ENCODE measurements at places on chromosomes 2 and 18.

GRCh38 chr2:236614551-236614950 is 44.9 kb downstream of the ACKR3 start:
- no peak for DNase-seq

- no peak for DNase-seq
These were observed 258.3 kb downstream of the L3MBTL4 start for GRCh38 chr18:6156446-6156845.

DNA sequence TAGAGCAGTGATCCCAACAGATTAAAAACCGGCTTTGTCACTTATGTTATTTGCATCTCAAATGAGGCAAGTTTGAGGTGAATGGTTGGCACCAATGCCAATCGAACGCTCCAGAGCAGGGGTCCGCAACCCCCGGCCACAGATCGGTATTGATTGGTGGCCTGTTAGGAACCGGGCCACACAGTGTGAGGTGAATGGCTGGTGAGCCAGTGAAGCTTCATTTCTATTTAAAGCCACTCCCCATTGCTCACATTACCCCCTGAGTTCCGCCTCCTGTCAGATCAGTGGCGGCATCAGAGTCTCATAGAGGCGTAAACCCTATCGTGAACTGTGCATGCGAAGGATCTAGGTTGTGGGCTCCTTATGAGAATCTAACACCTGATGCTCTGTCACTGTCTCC is 132.0 kb downstream of the TMEM182 start:
- DNase-seq = no peak

DNA sequence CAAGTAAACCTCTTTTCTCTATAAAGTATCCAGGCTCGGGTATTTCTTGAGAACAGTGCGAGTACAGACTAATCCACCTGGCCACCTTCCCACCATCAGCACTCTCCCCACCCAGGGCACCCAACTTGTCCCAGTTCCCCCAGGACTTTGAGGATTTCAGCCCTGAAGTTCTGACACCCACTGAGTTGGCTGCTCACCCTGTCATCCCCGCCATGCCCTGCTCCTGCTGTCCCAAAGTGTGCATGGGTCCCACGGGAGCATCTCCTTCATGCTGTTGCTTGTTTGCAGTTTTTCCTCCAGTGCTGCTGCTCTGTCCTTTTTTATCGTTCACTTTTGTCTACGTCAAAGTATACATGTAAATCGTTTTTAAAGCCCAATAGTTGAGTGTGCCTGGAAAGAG is 273.9 kb downstream of the PHLPP1 start:
- DNase-seq = no peak

- DNase-seq = peak; percentile 44
These were observed 8.0 kb downstream of the ALPI start for GRCh38 chr2:232463701-232464543.

DNA sequence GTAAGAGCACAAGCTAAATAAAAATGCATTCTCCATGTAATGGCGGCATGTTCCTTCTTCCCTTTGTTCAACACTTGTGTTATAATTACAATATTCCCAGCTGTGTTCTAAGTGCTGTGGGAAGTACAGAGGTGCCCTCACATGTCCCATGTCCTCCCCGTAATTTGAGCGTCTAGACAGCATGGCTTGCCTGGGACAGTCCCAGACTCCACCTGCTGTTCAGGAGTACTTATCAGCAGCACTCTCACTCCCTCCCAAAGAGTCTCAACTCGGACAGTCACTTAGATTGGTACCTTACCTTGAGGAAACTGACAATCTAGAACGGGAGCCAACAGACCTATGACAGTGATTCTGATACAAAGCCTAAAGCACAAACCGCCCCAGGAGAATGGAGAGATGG is 370.5 kb downstream of the EIPR1 start:
- no peak for DNase-seq

GRCh38 chr18:7596147-7596546 is 29.0 kb downstream of the PTPRM start:
- DNase-seq = no peak

DNA sequence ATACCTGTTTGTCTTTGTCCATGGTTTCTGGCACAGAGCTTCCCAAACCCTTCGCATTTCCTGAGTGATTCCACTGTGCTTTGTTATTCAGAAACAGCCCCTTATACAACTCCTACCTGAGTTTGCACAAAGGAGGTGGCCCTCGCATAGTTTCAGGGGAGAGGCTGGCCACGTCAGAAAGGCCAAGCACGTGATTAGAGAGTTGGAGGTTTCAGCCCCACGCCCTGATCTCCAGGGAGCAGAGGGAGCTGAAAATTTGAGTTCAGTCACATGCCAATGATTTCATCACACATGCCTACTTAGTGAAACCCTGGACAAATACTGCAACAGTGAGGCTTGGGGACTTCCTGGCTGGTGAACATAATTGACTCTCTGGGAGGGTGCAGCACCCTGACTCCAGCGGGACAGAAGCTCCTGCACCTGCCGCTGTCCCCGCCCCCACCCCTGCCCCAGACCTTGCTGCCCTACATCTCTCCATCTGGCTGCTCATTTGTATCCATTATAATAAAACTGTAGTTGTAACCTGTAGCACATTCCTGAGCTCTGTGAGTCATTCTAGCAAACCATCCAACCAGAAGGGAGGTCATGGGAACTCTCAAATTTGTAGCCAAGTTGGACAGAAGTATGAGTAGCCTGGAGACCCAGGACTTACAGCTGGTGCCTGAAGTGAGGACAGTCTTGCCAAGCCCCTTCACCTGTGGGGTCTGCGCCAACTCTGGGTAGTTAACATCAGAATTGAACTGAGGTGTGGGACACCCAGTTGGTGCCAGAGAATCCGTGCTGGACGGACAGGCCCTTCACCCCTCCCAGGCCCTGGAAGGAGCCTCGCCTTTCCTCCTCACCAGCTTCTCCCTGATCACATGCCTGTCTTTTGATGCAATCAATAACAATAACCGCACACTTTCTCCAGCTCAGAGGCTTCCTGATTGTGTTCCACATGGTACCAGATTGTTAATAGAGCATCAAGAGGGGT is 224.3 kb downstream of the ANAPC1 start:
- no peak for DNase-seq

DNA sequence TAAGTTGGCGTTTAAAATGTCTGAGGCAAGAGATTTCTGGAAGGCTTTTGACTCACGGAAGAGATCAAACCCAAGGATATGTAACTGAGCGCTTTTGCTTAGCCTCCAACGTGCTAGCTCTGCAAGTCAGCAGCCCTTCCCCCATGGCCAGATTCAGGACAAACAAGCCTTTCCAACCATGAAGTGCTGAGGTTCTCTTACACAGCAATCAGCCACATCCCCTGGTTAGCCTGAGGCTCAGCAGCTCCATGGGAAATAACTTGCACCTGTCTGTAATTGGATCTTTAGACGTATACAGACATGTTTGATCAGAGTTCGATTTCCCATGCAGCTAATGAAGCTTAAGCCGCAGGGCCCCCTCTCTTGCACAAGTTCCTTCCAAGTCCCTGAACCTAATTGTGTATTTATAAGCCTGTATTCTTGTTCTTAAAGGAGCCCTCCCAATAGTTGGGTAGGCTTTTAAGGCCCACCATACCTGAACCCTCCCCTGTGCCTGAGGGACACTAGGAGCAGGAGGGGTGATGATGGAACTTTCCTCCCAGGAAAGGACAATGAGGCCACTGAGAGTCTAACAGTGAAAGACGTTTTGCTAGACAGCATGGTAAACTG is 2.1 kb upstream of the TMEM131 start:
- DNase-seq = no peak

GRCh38 chr2:169001116-169001815 is 29.9 kb downstream of the ABCB11 start:
- DNase-seq = no peak

DNA sequence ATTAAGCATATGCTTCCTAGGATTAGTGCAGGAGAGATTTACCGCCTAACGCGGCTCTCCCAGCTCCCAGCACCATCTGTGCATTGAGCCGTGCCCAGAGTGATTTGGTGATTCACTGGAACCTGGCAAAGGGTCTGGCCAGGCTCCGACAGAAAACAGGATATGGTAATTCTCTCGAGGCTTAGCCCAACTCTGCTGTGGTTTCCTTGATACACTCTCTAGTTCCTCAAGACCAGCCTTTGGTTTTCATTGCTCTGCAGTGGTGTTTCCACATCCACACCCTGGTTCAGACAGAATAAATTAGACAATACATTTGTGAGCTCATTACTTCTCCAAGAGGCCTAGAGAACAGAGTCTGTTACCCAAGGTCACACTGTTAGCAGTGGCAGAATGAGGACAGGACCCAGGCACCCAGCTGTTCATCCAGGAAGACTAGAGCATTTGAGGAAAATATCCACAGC is 23.0 kb upstream of the SMAD2 start:
- DNase-seq = peak; percentile 3

GRCh38 chr18:1017227-1018058 is 112.8 kb downstream of the ADCYAP1 start:
- DNase-seq = no peak

DNA sequence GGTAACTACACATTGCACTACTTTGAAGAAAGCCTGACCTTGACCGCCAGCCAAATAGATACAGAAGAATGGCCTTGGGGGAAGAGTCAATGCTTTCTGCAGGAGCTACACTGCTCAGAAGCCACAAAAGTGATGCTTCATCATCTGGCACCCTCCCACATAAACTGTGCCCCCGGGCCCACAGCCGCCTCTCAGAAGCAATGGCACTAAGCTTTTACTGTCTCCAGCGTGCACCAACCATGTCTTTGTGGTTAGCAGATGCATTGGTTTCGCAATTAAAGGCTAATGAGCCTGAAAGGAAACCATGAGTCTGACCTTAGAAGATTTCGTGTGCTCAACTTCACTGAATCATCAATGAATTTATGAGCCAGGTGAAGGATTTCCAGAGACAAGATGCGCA is 209.4 kb upstream of the TRIB2 start:
- peak; percentile 25 for DNase-seq

DNA sequence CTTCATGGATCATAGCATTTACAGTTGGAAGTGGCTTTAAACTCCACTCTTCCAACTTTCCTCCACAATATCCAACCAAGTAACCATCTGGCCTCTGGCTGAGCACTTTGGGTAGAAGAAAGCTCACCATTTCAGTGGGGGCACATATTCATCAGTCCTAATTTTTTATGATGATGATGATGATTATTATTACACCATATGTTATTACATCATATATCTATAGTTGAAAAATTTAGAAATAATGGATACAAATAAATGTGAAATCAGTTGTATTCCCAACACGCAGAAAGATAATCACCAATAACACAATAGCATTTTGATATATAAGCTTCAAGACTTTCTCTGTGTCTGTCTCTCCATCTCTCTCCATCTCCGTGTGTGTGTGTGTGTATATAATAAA is 26.6 kb upstream of the ZCCHC2 start:
- DNase-seq = no peak
